ENCODE measurements at places on chromosomes 7 and 10.
A peak's percentile ranks its signal among the peaks of the same experiment; 100 is the strongest.

GRCh38 chr7:30917216-30917893 is 5.7 kb downstream of the AQP1 start:
- DNase-seq, result no peak

DNA sequence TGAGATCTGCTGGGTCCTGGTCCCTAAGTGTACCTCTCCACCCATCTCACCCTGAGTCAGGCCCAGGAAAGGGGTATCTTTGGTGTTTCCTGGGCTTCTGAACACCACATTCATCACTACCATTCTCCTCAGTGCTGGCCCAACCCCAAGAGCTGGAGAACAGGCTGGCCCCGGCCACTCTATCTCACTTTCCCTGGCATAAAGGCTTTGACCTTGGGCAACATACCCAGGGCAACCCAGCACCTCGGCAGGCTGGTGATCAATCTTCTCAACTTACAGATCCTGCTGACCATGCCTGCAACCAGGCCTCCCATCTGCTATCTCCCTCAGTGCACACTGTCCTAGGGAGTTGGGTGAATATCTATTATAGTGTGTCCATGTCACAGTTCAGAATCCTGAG is 2.1 kb downstream of the VSIR start:
- DNase-seq, result no peak

DNA sequence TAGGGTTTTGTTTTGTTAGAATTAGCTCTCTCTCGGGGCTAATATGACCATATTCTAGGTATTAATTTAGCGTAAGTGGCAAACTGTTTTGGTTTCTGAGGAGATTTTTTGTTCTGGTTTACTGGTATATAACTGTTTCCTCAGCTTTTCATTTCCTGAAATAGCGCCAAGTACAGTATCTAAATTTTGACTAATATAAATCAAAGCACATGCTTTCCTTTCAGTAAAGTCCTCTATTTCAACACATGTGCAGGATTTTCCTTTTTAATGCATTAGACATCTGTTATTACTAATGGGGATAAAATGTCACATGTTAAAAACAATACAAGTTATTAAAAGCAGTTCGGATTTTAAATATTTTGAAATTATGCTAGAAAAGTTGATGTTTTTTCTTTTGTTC is 11.3 kb downstream of the FERD3L start:
- DNase-seq, result no peak

DNA sequence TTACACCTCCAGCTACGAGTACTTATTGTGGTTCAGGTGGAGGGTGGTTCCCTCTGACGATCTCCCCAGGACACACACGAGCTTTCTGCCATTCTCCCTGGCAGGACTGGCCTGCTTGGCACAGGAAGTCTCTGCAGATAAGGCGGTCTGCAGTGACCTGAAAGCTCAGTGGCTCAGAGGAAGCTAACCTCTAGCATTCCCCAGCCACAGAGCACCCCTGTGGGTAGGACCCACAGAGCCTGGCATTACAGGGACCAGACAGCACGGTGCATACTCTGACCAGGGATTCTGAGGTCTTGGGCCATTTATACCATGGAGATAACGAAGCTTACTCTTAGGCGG is 1.9 kb upstream of the GPR146 start:
- DNase-seq, result no peak

- no peak for DNase-seq
These were observed 982.3 kb downstream of the DNAJB9 start for GRCh38 chr7:109552017-109552416.

DNA sequence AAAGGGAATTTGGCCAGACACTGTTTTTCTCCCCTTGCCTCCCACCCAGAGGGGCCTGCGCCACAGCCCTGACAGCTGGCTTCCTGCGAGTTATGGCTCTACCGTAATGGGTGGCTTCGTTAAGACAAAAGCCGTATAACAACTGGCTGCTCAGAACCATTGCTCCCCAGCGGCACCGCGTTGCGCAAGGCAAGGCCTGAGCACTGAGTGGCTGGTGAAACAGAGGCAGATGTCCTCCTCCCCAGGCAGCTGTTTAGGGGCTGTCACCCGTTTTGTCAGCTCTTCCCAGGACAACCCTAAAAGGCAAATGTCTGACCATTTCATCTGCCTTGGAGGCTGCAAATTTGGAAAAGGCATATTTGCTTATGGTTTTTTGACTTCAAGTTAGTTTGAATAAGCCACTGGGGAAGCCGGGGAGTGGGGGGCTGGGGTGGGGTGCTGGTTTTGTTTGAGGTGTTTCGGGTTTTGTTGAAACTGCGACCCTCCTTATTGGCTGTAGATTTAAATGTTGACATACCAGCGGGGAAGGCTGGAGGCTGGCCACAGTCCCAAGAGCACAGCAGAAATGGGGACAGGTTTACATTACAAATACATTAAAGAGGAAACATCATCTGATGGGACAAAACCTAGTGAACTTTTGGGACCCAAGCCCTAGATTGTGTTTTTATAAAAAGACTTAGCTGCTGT is 681 bp upstream of the SPOCK2 start:
- peak; percentile 22 for DNase-seq

DNA sequence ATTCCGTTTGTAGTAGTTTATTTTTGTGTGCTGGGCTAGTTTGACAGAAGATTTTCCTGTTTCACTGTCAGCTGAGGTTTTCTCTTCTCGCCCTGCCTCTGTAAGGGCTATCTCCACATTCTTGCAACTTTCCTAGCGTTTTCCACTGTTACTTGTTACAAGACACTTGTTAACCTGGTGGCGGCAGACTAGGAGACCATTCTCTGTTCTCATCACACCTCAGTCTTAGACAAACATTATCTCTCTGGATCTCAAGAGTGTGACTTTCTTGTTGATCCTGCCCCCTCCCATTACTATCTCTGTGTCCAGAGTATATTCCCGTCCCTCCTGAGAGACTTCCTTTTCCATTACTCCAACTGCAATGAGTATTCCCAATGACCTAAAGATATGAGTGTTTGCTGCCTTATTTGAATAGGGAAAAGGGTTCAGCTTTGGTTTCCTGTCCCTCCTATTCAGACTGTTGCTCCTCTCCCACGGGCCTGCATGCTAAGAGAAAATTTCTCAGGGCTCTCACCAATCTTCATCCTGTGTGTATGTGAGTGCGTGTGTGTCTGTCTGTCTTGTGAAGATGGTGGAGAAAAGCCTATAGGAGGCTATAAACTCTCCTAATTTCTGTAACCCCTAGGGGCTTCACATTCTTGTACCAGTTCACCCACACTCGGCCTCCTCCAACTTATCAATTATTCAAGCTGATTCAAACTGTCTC is 722.4 kb upstream of the POT1 start:
- DNase-seq, result no peak

DNA sequence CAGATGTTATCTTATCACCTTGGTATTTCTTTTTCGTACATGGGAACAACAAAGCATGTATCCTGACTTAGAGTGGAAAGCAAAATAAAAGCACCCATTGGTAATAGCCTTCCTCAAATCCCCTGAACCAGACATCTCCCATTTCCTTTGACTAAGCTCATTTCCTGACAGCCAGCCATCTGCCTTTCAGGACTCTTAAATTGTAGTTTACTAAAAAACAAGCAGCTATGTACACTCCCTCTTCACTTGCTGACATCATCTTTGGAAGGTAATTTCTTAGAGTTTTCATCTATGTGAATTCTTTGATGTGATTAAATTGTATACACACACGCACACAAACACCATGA is 40.7 kb downstream of the ARL4A start:
- DNase-seq, result no peak

- DNase-seq, result no peak
These were observed 94.6 kb downstream of the FANK1 start for GRCh38 chr10:125990974-125991373.

DNA sequence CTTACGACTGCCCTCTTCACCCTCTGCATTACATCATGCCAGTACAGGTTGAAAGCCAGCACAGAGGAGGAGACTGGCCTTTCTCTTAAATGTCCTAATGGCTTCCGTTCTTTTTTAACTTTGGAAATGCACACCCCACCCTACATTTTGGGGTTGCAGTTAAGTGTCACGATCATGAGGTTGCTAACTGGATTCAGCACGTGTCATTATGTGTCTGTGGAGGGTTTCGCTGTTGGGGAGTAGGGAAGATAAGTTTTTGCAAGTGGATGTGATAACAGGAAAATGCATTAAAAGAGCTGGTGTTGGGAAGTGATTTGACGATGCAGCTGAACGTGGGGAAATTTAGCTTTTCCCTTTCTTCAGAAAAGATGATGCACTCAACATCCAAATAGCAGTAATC is 135.9 kb downstream of the LRRC4 start:
- DNase-seq, result no peak

- DNase-seq, result no peak
These were observed 42.8 kb downstream of the CDC123 start for GRCh38 chr10:12238821-12239220.

DNA sequence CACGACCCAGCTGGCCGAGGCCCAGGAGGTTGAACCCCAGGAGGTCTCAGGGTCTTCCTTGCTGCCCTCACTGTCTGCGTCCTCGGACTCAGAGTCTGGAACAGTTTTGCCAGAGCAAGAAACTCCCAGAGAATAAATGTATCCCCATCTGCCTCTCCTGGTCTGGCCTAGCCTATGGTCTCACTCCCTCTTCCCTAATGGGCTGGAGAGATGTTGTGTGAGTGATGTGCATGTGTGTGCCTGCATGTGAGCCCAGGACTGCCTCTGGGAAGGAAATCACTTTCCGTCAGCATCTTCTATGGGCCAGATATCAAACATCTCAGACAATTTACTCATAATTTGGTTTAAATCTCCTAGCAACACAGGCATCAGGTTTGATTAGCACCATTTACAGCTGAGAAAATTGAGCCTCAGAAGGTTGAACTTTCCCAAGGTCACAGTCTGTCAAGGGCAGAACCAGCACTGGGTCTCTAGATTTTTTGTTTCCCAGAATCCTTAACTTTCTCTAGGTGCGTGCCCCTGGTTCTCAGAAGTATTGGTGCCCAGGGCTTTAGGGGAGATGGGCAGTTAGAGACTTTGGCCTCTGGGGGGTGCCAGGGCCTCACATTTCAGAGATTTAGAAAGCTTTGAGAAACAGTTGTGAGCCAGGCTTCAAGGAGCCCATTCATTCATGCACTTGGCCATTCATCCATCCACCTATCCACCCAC is 4.9 kb downstream of the TMEM270 start:
- no peak for DNase-seq

DNA sequence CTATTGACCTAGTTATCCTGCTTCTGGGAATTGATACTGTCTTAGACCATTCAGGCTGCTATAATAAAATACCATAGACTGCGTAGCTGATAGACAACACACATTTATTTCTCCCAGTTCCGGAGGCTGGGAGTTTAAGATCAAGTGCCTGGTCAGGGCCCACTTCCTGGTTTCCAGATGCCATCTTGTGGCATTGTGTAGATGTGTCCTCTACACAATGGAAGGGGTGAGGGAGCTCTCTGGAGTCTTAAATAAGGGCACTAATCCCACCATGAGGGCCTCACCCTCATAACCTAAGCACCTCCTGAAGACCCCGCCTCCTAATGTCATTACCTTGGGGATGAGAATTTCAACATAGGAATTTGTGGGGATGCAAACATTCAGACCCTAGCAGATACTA is 62.4 kb downstream of the SLC35B4 start:
- DNase-seq, result no peak

- DNase-seq, result no peak
These were observed 279.2 kb upstream of the DPP6 start for GRCh38 chr7:153772966-153773365.

- DNase-seq, result no peak
These were observed 226.3 kb downstream of the AHR start for GRCh38 chr7:17524746-17525145.

- no peak for DNase-seq
These were observed 21.4 kb downstream of the LAT2 start for GRCh38 chr7:74231232-74231590.

- DNase-seq, result no peak
These were observed 48.5 kb upstream of the TMEM106B start for GRCh38 chr7:12162415-12163113.

DNA sequence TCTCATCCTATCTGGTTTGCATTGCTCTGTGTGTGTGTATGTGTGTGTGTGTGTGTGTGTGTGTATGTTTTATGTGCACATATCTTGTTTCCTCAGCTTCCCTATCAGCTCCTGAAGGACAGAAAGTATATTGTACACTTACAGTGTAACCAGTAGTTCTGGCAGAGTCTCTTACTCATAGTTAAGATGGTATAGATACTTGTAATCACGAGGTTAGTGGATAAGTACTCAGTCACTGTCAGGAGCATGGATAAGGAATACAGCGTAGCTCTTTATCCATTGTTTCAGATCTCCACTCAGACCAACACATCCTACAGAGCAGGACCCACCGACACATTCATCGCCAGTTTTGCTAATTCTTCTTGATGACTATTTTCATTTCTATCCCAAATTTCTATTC is 275.0 kb downstream of the TSPAN12 start:
- DNase-seq, result no peak

GRCh38 chr7:101129603-101130117 is 2.8 kb downstream of the SERPINE1 start:
- no peak for DNase-seq

DNA sequence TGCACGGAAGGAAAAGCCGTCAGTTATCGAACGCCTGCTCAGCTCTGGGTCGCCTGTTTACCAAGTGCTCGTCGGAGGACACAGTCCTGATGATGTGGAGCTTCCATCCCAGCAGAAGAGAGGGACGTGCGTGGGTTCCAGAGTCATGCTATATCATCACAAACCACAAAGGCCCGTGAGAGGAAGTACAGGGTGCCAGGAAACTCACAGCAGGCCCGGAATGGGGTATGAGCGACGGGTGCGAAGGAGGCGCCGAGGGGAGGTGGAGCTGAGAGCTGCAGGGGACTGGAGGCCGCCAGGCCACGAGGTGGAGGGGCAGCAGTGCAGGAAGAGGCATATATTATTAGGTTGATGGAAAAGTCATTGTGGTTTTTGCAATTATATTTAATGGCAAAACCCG is 102.5 kb downstream of the ACTR3B start:
- DNase-seq, result no peak

- no peak for DNase-seq
These were observed 55.5 kb downstream of the WDFY4 start for GRCh38 chr10:48740015-48740707.

- DNase-seq, result no peak
These were observed 60.9 kb downstream of the ANKRD7 start for GRCh38 chr7:118285358-118285757.

DNA sequence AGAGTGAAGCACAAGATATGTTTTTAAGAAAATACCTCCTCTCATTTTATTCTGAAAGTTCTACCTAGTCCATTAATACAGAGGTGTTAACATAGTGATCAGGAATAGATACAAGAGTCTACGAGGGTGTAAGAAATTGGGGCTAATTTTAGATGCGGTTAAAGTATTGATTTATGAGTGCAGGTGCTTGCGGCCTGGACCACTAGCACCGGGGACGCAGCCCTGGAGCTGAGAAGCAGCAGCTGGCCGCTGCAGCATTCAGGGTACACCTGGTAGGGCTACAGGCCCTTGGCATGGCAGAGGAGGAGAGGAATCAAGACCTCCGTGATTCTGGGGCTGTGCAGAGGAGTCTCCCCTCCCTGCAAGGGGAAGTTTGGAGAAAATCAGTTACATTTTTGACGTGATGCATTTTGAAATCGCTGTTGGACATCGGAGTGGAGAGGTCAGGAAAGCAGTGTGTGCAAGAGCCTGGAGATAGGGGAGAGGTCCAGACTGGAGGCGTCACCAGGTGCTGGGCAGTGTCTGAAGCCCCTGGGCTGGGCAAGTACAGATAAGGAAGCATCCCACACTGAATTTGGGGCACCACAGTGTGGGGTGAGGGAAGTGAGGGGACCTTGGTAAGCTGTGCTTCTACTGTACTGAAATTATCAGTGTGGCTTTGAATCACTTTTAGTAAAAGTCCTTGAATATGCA is 112.3 kb downstream of the VWC2 start:
- DNase-seq, result no peak

All from stimulated activated CD4-positive, alpha-beta T cell treated with anti-CD3 and anti-CD28 coated beads, Interleukin-1b, Interleukin-23, amount 100 ng/mL, for 4 hours (primary cell).